ENCODE measurements at places on chromosomes 11 and 22. TPM values are rescaled to one million over a fixed set of nuclear protein-coding genes. Genes with fewer than 3 reads are reported as not detected.
A peak's percentile ranks its signal among the peaks of the same experiment; 100 is the strongest.

DNA sequence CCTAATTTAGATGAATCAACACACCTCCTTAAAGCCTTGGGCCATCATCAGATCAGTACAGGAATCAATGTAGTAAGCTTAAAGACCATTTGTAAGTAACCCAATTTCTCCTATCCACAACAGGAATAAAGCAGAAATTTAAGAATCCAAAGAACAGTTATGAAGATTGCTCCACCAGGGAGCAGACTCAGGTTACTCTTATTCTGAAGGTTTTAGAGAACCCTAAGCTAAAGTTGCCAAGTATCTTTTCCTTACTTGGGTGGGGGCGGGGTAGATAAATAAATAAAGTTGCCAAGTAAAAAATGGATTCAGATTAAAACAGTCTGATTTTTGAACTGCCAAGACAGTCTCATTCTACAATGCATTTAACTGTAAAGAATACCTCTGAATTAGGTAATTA is 18.1 kb downstream of the CKAP5 start:
- no peak for DNase-seq
- no peaks in the 10 kb centered on the region for H3K36me3 ChIP-seq
- peak overlapping the region; percentile 84 for H3K4me3 ChIP-seq
- no peaks in the 10 kb centered on the region for H3K27me3 ChIP-seq
- peaks cover 35% of the 10 kb centered on the region for H3K4me1 ChIP-seq
- no peak overlapping the region for H3K27ac ChIP-seq

- H3K4me1 ChIP-seq, result peaks cover 25% of the 10 kb centered on the region
- H3K4me3 ChIP-seq, result no peak overlapping the region
- H3K27me3 ChIP-seq, result no peaks in the 10 kb centered on the region
- H3K36me3 ChIP-seq, result no peaks in the 10 kb centered on the region
Measured at GRCh38 chr22:50236731-50237409, 8.0 kb downstream of the TUBGCP6 start.

DNA sequence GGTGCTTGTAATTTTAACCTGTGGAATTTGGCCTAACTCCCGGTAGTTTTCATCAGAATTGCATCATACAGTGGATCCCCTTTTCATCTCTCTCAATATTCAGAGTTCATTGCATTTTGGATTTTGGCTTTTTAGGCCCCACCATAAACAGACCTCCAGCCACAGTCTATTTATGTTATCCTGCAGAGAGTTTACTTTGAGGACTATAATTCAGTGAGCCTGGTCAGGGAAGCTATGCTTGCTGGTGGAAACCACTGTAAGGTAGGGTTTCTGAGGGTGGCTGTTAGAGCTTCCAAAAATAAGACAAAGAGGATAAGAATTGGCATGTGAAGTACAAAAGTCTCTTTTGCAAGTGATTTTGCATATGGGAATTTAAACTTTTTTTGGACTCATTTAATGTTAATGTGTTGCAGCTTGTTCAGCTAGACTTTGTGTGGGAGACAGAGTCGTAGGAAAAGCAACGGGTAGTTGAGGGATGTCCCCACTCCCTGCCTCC is 34.8 kb upstream of the DDI1 start:
- no peak overlapping the region for H3K27ac ChIP-seq
- no peak for DNase-seq
- no peaks in the 10 kb centered on the region for H3K4me1 ChIP-seq
- peaks cover 4% of the 10 kb centered on the region for H3K27me3 ChIP-seq
- H3K4me3 ChIP-seq, result no peak overlapping the region
- H3K36me3 ChIP-seq, result no peaks in the 10 kb centered on the region

DNA sequence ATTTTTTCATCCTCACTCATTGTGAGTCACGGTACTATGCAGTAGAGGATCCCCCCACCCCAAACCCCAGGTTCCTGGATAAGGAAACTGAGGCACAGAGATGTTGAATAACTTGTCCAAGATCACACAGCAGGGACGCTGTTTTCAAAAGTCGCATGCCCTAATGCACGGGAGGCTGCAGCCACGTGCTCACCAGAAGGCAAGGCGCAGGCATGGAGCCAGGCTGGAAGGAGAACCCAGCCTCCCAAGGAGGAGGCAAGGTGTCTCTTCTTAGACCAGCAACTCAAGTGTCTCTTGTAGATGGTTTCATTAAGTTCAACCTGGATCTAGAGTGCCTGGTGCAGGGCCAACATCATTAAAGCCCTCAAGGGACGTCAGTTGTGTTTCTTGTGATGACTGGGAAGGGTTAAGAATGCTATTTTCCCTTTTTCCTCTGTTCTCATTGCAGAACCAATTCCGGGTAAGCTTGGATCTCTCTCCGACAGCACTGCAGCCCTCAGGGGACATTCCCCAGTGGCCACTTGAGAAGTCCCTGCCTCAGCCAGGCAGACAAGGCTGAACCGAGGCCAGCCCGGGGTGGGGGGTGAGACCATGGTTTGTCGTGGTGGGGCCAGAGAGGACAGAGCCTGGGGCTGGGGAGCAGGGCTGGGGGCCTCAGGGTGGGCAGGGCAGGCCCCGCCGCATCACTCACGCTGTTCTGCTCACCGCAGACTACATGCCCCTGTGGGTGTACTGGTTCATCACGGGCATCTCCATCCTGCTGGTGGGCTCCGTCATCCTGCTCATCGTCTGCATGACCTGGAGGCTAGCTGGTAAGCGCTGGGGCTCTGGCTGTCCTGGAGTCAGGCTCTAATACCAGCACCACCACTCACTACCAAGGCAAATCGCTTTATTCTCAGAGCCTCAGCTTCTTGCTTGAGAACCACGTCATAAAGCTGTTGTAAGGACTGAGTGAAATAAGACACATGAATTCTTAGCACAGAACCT is 15.7 kb downstream of the TMEM121B start:
- peaks cover 8% of the 10 kb centered on the region for H3K36me3 ChIP-seq
- H3K27ac ChIP-seq, result peak overlapping the region; percentile 94
- H3K27me3 ChIP-seq, result no peaks in the 10 kb centered on the region
- no peak overlapping the region for H3K4me3 ChIP-seq
- DNase-seq, result no peak

DNA sequence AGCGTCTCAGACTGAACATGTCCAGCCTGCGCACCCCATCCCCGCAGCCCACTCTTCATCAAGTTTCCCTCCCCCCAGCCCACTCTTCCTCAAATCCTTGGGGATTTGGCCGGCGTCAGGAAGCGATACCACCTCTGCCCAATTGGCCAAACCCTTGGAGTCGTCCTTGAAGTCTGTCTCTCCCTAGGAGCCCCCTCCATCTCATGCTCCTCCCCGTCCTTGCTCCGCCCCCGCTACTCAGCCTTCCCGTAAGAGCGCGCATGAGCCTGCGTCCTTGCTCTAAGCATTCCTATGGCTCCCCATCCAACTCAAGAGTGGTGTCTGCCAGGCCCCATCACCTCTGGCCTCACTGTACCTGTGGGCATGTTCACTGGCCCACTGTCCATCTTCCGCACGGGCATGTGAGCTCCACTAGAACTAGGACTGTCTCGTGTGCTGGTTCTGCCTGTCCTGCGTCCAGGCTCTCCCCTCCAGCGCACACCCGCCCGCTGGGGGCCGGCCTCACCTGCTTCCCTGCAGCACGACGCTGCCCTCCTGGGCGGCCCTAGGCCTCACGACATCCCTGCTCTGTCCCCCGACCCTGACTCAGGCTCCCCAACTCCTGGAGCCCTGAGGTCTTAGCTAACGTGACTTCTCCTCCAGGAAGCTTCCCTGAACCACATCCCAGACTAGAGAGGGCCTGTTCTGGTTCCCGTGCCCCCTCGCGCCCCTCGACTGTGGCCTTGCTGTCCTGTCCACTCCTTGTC is 30.5 kb upstream of the TTLL12 start:
- H3K27me3 ChIP-seq, result no peaks in the 10 kb centered on the region
- no peak overlapping the region for H3K4me3 ChIP-seq
- no peaks in the 10 kb centered on the region for H3K4me1 ChIP-seq
- DNase-seq, result no peak
- H3K36me3 ChIP-seq, result no peaks in the 10 kb centered on the region

- H3K4me1 ChIP-seq, result no peaks in the 10 kb centered on the region
- no peak overlapping the region for H3K27ac ChIP-seq
- H3K27me3 ChIP-seq, result peaks cover under 1% of the 10 kb centered on the region
- H3K36me3 ChIP-seq, result peaks cover 17% of the 10 kb centered on the region
Measured at GRCh38 chr11:111905411-111905810, 6.2 kb downstream of the CRYAB start.

DNA sequence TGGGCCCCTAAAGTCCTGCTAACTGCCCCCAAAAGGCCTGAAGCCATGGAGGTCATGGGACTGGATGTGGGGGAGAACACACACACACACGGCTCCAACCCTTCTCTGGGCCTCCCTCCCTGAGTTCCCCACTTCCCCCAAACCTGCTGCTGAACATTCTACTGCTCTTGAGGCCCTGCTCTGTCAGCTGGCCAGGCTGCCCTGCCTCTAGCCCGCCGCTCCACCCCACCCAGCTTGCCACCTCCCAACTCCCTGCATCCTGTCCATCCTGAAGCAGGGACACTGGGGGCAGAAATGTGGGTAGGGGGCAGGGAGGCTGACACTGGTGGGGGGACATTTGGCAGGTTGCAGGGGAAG is 1.0 kb downstream of the KCNJ4 start:
- peak overlapping the region; percentile 79 for H3K4me3 ChIP-seq
- DNase-seq, result no peak
- H3K36me3 ChIP-seq, result no peaks in the 10 kb centered on the region
- H3K27me3 ChIP-seq, result peaks cover 50% of the 10 kb centered on the region
- peaks cover 19% of the 10 kb centered on the region for H3K4me1 ChIP-seq

MAPK8IP1 gene
- total RNA-seq, result 2.1 TPM

GRCh38 chr11:98545544-98546175 is 475.1 kb upstream of the CNTN5 start:
- H3K4me3 ChIP-seq, result no peak overlapping the region
- no peak overlapping the region for H3K27ac ChIP-seq
- H3K36me3 ChIP-seq, result peaks cover 4% of the 10 kb centered on the region

DNA sequence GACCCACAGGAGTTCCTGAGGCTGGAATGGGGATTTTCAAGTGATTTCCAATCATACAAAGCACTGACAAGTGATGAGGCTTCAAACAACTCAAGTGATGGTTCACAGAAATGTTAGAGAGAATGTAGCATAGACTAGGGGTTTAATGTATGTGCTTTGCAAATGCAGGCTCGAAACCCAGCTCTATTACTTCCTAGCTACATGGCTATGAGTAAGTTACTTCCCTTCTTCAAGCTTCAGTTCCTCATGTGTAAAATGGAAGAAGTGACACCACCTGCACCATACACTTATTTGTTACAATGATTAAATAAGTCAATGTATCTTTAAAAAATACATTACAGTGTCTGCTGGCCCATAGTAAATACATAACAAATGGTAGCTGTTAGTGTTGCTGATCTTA is 139.8 kb downstream of the CCDC81 start:
- no peak overlapping the region for H3K4me3 ChIP-seq
- H3K27ac ChIP-seq, result no peak overlapping the region
- no peak for DNase-seq
- no peaks in the 10 kb centered on the region for H3K27me3 ChIP-seq
- no peaks in the 10 kb centered on the region for H3K4me1 ChIP-seq
- H3K36me3 ChIP-seq, result no peaks in the 10 kb centered on the region

GP1BB gene
- not detected for total RNA-seq

GRCh38 chr11:90192869-90193582 is 29.8 kb downstream of the CHORDC1 start:
- H3K27ac ChIP-seq, result no peak overlapping the region
- H3K36me3 ChIP-seq, result no peaks in the 10 kb centered on the region
- H3K4me3 ChIP-seq, result no peak overlapping the region
- no peaks in the 10 kb centered on the region for H3K27me3 ChIP-seq
- no peaks in the 10 kb centered on the region for H3K4me1 ChIP-seq

VPREB1 gene
- not detected for total RNA-seq

- no peak overlapping the region for H3K4me3 ChIP-seq
- no peak overlapping the region for H3K27ac ChIP-seq
- H3K36me3 ChIP-seq, result no peaks in the 10 kb centered on the region
- DNase-seq, result no peak
- peaks cover 38% of the 10 kb centered on the region for H3K27me3 ChIP-seq
- H3K4me1 ChIP-seq, result no peaks in the 10 kb centered on the region
Measured at GRCh38 chr22:25839755-25840154, 97.8 kb downstream of the MYO18B start.

ROBO4 gene
- total RNA-seq, result not detected

DNA sequence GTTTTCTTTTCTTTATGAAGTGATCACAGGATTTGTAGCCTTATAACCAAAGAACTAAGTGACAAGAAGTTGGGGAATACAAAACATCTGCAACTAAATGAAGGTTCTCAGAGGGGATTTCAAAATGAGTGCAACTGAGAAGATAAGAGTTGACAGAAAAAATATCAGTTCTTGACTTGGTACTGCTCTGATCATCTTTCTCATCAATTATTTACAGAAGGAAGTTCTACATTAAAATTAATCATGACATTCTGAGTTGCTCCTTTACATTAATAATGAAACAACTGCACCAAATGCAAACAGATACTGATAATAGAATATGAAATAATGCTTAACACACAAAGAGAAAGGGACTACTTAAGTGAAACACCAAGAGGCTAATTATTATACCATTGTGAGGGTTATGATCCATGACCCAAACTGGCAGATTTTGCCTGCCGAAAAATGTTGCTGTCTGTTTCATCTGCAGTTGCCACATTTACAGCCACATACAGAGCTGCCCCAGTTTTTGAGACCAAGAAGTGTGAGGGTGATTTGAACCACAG is 561.9 kb upstream of the ANO5 start:
- H3K4me3 ChIP-seq, result no peak overlapping the region
- H3K27me3 ChIP-seq, result no peaks in the 10 kb centered on the region
- H3K27ac ChIP-seq, result no peak overlapping the region
- H3K4me1 ChIP-seq, result no peaks in the 10 kb centered on the region

GRCh38 chr22:43330178-43331068 is 12.7 kb downstream of the SCUBE1 start:
- H3K4me3 ChIP-seq, result no peak overlapping the region
- H3K27ac ChIP-seq, result no peak overlapping the region
- no peaks in the 10 kb centered on the region for H3K4me1 ChIP-seq
- no peak for DNase-seq

DNA sequence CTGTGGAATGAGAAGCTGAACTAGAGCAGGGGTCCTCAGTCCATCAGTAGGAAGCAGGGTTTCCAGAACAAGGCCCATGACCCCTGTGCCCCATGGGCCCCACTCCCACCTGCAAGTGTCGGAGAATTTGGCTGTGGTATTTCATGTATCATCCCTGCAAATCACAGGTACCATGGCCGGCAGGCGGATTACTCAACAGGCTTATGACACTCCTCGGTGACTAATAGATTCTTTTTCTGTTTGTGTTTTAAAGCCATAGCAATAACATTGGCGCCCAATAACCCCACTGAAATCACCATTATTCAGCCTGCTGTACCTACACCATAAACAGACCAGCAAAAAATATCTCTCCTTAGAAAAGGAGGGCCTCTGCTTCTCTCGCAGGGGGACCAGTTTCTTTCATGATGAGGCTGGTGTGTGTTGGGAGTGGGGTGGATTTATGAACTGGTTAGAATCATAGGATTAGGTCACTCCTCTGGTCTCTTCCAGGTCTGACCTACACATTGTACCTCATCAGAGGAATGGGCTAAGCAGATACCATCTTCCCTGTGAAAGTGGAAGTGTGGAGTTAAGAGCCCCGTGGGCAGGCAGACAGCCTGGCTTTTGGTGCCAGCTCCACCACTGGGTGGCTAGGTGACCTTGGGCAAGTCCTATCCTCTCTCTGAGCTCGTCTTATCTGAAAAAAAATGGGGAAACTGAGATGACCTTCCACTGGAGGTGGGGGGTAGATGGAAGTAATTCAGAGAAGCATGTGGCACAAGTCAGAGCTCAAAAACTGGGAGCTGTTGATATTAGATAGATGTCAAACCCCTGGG is 60.2 kb upstream of the WNT11 start:
- no peak for DNase-seq
- H3K27ac ChIP-seq, result no peak overlapping the region
- H3K27me3 ChIP-seq, result peaks cover 3% of the 10 kb centered on the region
- H3K4me3 ChIP-seq, result no peak overlapping the region
- no peaks in the 10 kb centered on the region for H3K36me3 ChIP-seq
- no peaks in the 10 kb centered on the region for H3K4me1 ChIP-seq

THRSP gene
- not detected for total RNA-seq
